ENCODE measurements at places on chromosomes 7 and 10.

DNA sequence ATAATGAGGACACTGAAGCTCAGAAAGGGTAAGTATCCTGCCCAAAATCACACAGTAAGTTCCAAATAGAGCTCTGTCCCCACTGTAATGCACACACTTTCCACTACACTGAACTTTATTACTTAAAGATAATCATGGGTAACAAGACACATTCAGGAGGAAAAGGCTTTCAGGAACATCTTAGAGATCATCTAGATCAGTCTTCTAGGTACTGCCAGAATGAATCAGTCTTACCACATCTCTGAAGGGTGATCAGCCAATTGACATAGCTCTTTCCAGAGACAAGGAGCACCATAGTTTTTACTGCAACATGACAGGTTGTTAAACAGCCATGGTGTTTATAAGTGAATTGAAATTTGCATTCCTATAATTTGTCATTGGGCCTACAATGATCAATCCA lies 5.4 kb upstream of the HERPUD2 start:
- H3K4me1 ChIP-seq = peaks cover 5% of the 10 kb centered on the region
- no peaks in the 10 kb centered on the region for H3K36me3 ChIP-seq
- no peaks in the 10 kb centered on the region for H3K27me3 ChIP-seq
- no peak overlapping the region for H3K4me3 ChIP-seq
- DNase-seq = no peak

DNA sequence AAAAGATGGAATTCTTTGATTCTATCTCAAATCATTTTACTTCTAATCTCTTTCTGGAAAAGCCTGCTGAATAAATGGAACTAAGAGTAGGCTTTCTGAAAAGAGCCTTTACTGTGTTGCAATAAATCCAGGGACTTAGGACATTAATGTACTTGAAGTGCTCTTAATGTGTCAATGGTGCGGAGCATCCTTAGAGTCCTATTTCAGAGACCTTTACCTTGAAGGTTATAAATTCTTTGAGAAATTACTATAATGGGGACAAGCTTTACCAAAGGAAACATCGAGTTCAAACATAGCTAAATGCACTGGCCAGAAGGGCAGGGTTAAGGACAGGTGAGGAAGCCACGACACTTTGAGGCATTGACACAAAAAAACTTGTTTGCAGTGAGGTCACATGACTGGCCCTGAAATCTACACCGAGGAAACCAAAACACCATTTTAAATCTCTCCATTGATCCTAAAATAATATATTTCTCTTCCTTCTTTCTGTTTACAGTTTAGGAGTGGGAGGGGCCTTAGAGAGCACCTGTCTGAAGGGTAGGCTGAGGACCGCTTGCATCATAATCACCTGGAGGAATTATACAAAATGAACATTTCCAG lies 48.1 kb upstream of the EXOC6 start:
- H3K36me3 ChIP-seq = no peaks in the 10 kb centered on the region
- H3K4me1 ChIP-seq = no peaks in the 10 kb centered on the region
- H3K4me3 ChIP-seq = no peak overlapping the region
- no peak overlapping the region for H3K27ac ChIP-seq

DNA sequence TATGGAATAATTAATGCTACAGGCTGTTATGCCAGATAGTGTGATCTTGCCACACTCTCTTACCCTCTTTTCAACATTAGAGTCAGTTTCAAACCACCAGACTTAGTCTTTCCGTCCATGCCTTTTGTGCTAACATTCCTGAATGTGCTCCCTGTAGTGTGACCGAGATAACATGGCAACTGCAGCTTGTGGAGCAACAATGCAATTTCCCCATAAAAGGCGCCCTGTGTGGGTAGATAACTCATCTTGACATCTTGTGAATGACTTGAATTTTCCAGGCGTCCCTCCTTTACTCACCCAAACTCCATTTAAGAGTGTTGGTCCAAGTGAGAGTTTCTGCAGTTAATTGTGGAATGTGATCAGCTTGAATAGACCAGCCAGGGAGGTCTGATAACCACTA lies 99.6 kb downstream of the DNAH11 start:
- no peak overlapping the region for H3K27ac ChIP-seq
- no peaks in the 10 kb centered on the region for H3K27me3 ChIP-seq
- no peak for DNase-seq
- no peak overlapping the region for H3K4me3 ChIP-seq
- H3K36me3 ChIP-seq = no peaks in the 10 kb centered on the region
- no peaks in the 10 kb centered on the region for H3K4me1 ChIP-seq

GRCh38 chr10:6182454-6183098 lies 20.2 kb upstream of the PFKFB3 start:
- H3K4me1 ChIP-seq = peaks cover 22% of the 10 kb centered on the region
- H3K36me3 ChIP-seq = no peaks in the 10 kb centered on the region
- H3K27ac ChIP-seq = peak overlapping the region; percentile 14

- no peak overlapping the region for H3K4me3 ChIP-seq
- no peaks in the 10 kb centered on the region for H3K27me3 ChIP-seq
- H3K27ac ChIP-seq = no peak overlapping the region
- no peaks in the 10 kb centered on the region for H3K36me3 ChIP-seq
- H3K4me1 ChIP-seq = peaks cover 16% of the 10 kb centered on the region
These were observed 188.6 kb downstream of the CXCL12 start for GRCh38 chr10:44196336-44196735.

- no peak overlapping the region for H3K4me3 ChIP-seq
- no peaks in the 10 kb centered on the region for H3K27me3 ChIP-seq
- H3K4me1 ChIP-seq = no peaks in the 10 kb centered on the region
These were observed 489.5 kb downstream of the GATA3 start for GRCh38 chr10:8544057-8544380.

DNA sequence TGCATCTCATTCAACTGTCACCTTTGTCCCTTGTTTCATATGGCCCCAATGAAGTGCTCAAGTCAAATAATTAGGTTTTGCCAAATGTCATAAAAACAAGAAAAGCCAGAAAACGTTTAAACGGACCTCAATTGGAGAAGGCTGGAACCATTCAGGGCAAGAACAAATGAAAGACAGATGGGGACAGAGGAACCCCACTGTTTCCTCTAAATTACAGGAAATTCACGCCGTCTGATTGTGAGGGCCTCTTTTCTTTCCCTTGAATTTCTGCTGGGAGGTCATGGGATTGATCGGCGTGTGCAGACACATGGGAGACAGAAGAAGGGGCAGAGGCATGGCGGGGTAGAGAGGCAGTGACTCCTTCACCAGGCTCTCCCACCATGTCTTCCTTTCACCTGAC lies 656.4 kb downstream of the KCNMA1 start:
- no peaks in the 10 kb centered on the region for H3K36me3 ChIP-seq
- no peak for DNase-seq
- no peaks in the 10 kb centered on the region for H3K27me3 ChIP-seq
- H3K4me1 ChIP-seq = peaks cover 2% of the 10 kb centered on the region
- H3K4me3 ChIP-seq = no peak overlapping the region
- no peak overlapping the region for H3K27ac ChIP-seq

DNA sequence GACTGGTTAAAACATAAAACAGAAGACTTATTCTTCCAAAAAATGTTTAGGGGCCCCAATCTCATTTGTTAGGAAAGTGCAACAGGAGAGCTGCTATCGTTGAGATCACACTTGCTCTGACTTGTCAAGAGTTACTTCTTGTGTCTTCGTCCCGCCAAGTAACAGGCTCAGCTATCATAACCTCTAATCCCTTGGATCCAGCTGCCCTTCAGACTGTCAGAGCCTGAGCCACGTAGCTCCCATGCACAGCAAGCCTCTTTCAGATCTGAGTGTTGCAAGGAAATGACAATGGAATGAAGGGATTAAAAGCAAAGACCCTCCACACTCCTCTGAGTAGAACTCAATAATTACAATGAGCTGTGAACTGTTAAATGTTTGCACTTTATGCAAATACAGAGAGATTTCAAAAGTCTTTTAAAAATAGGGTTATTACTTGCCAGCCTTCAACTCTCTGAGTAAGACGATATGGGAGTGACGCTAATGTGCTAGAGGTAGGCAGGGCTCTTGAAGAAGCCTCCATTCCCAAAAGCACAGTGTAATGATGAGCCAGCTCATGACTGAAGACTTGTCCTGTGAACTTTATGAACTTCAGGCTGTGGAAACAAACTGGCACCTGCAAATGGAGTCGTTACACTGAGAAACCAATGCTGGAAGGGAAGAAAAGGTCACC lies 28.4 kb upstream of the CDK13 start:
- H3K27me3 ChIP-seq = no peaks in the 10 kb centered on the region
- no peak for DNase-seq
- H3K4me1 ChIP-seq = no peaks in the 10 kb centered on the region

GRCh38 chr10:43606323-43607198 lies at the start of gene ZNF485:
TSS of gene ZNF485 (plus strand) at chr10:43606438. CDS start at chr10:43607051, 613 bp downstream.
- H3K27ac ChIP-seq = peak within 1 kb of the TSS; percentile 49
- no peaks in the 10 kb centered on the region for H3K36me3 ChIP-seq
- peak; percentile 68 for DNase-seq
- peak within 1 kb of the TSS; percentile 82 for H3K4me3 ChIP-seq

- no peaks in the 10 kb centered on the region for H3K36me3 ChIP-seq
- H3K4me1 ChIP-seq = peaks cover 5% of the 10 kb centered on the region
- H3K27ac ChIP-seq = no peak overlapping the region
- no peaks in the 10 kb centered on the region for H3K27me3 ChIP-seq
These were observed 90.0 kb downstream of the PLXNA4 start for GRCh38 chr7:132486274-132486610.

- no peak overlapping the region for H3K4me3 ChIP-seq
- no peak for DNase-seq
- peaks cover 4% of the 10 kb centered on the region for H3K4me1 ChIP-seq
- H3K36me3 ChIP-seq = no peaks in the 10 kb centered on the region
- no peak overlapping the region for H3K27ac ChIP-seq
These were observed 100.6 kb downstream of the LRRC4 start for GRCh38 chr7:127930341-127931328.

DNA sequence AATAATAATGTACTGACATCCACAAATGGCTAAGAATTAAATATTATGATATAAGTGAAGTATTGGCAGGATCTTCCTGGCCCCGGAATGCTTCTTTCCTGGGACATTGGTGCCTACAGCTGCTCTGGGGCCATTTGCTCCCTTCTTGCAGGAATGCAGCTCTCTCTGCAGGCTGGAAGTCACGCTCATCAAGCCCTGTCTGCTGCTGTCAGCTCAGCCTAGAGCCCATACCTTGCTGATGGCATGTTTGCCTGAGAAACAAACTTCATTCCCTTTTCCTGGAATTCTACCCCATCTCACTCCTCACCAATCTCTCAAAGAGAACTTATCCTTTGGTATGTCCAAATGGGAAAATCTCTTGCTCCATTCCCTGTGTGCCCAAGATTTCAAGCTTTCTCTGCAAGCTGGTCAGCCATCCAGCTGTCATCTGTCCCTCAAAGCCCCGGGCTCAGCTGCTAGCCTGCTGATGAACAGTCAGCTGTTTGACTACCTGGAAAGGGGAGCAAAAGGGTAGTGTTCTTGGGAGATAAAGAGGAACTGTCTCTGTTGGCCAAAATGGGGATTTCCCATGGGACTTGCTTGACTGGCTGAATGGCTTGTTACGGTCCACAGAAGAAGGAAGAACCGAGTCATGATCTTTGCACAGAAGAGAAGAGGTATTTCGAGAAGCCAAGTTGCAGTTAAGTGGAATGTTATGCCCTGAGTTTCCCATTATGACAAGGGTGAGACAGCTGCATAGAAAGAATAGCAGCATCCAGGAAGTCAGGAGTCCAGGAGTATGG lies 12.0 kb upstream of the RASSF4 start:
- no peak overlapping the region for H3K4me3 ChIP-seq
- no peaks in the 10 kb centered on the region for H3K4me1 ChIP-seq
- H3K27ac ChIP-seq = no peak overlapping the region
- no peak for DNase-seq
- no peaks in the 10 kb centered on the region for H3K27me3 ChIP-seq
- H3K36me3 ChIP-seq = no peaks in the 10 kb centered on the region

- H3K4me3 ChIP-seq = no peak overlapping the region
- H3K27ac ChIP-seq = no peak overlapping the region
- H3K4me1 ChIP-seq = no peaks in the 10 kb centered on the region
These were observed 372.9 kb downstream of the DNAJB6 start for GRCh38 chr7:157709531-157710251.

- DNase-seq = no peak
- H3K4me3 ChIP-seq = no peak overlapping the region
- H3K36me3 ChIP-seq = no peaks in the 10 kb centered on the region
- peaks cover 15% of the 10 kb centered on the region for H3K4me1 ChIP-seq
These were observed 79.0 kb downstream of the HIPK2 start for GRCh38 chr7:139698844-139699243.

GRCh38 chr7:81120111-81120510 lies 201.3 kb upstream of the SEMA3C start:
- H3K36me3 ChIP-seq = no peaks in the 10 kb centered on the region
- H3K4me3 ChIP-seq = no peak overlapping the region
- no peaks in the 10 kb centered on the region for H3K4me1 ChIP-seq

GRCh38 chr10:132551808-132552130 lies 14.2 kb downstream of the INPP5A start:
- H3K27me3 ChIP-seq = no peaks in the 10 kb centered on the region
- peaks cover 22% of the 10 kb centered on the region for H3K4me1 ChIP-seq
- DNase-seq = no peak
- H3K36me3 ChIP-seq = no peaks in the 10 kb centered on the region
- no peak overlapping the region for H3K27ac ChIP-seq
- H3K4me3 ChIP-seq = no peak overlapping the region

DNA sequence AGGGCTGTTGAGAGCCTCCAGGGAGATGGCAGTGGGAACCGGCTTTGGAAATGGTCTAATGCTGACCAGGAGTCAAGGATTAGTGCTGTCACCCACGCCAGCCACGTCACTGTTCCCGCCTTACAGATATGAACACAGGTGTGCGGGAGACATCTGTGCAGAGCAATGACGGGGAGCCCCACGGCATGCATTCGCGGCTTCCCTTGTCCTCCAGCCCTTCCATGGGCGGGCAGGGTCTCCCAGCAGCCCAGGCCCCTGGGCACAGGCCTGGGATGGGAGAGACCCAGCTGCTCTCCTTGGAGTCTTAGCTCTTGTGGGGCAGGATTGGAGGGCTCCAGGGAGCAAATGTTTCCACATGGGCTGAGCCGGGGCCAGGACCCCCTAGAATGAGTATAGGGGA lies 94.2 kb downstream of the MYL10 start:
- no peak for DNase-seq
- H3K36me3 ChIP-seq = no peaks in the 10 kb centered on the region
- H3K4me3 ChIP-seq = no peak overlapping the region
- H3K27me3 ChIP-seq = no peaks in the 10 kb centered on the region
- no peaks in the 10 kb centered on the region for H3K4me1 ChIP-seq

- H3K27ac ChIP-seq = no peak overlapping the region
- H3K4me3 ChIP-seq = no peak overlapping the region
These were observed 223.1 kb upstream of the PPP2R2D start for GRCh38 chr10:131677671-131678070.

- no peaks in the 10 kb centered on the region for H3K4me1 ChIP-seq
- no peaks in the 10 kb centered on the region for H3K27me3 ChIP-seq
- no peak overlapping the region for H3K4me3 ChIP-seq
- DNase-seq = no peak
These were observed 1153.4 kb upstream of the POT1 start for GRCh38 chr7:126083014-126083413.

DNA sequence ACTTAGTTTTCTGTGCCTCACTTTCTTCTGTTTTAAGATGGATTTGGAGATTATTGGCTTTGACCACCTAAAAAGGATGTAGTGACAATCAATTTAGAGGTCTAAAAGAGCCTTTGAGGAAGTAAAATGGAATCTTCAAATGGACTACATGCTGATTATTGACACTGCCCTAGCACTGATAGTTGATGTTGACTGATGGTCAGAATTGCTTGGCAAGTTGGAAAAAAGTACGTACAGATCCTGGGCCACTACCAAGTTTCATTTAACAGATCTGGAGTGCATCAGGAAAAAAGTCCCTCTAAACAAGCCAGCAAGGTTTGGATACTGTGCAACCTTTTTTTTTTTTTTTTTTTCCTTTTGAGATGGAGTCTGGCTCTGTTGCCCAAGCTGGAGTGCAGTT lies 81.1 kb downstream of the TCF7L2 start:
- no peaks in the 10 kb centered on the region for H3K36me3 ChIP-seq
- no peak for DNase-seq
- H3K27me3 ChIP-seq = no peaks in the 10 kb centered on the region
- H3K4me1 ChIP-seq = peaks cover 27% of the 10 kb centered on the region

- no peak for DNase-seq
- H3K27ac ChIP-seq = no peak overlapping the region
- H3K36me3 ChIP-seq = no peaks in the 10 kb centered on the region
- H3K4me3 ChIP-seq = no peak overlapping the region
These were observed 370.2 kb downstream of the GATA3 start for GRCh38 chr10:8424555-8425211.

Data from ovary (tissue), 10 donors.